ENCODE measurements at places on chromosomes 4 and X.

DNA sequence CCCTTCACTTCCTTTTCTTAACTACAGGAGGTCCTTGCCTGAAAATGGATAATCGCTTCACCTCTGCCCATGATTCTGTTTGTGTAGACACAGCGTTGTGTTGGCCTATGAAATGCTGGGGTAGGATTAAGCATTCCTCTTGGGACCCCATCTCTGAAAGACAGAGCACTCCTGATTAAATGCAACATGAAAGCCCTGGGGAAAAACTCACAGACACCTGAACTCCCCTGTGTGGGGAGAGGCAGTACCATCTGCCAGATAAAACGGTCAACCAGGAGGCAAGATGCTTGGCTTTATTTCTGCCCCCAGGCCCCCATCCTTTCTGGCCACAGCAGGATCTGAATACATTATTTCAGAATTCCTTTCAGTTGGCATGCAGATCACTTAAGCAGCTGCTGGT, 1.9 kb downstream of the LGI2 start:
- DNase-seq = no peak

- no peak for DNase-seq
These were observed 24.0 kb downstream of the AFM start for GRCh38 chr4:73505567-73505966.

DNA sequence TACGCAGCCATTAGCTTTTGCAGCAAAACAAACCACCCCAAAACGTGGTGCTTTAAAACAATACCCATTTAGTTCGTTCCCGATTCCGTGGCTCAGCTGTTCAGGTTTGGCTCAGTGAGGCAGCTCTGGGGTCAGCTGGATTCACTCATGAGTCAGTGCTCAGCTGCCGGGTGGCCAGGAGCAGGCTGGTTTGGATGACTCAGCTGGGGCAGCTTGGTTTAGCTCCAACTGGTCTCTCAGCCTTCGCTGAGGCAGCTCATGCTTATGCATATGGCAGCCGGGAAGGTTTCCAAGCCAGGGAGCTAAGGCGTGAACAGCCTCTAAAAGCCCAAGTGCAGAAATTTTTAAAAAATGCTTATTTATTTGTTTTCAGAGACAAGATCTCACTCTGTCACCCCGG, 13.3 kb upstream of the CD99 start:
- no peak for DNase-seq

DNA sequence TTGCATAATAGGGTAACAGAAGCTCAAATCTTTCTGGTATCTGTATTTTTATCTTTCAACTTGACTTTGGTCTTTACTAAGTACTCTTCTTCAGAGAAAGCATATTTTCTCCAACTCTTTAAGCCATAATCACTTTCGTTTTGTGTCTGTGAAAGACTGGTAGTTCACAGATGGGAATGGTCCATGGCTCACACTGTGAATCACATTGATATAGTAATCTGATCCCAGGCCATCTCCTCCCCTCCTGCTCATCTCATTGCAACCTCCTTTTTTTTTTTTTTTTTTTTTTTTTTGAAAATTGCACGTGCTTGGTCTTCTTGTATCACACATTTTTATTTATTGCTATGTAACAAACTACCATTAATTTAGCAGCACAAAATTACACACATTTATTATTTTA, 694.5 kb upstream of the SLIT2 start:
- DNase-seq = no peak

GRCh38 chr4:98967786-98968329, 27.7 kb upstream of the METAP1 start:
- DNase-seq = no peak

DNA sequence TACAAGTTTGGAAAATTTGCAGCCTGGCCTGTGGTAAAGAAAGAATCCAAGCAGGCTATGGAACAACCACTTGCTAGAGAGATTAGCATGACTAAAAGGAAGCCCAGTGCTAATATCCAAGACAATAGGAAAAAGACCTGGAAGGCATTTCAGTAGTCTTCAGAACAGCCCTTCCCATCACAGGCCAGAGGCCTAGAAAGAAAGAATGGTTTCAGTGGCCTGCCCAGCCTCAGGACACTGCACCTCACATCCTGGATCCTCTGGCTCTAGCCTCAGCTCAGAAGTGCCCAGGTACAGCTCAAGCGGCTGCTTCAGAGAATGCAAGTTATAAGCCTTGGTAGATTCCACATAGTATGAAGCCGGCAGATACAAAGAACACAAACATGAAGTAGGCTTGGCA, 449.8 kb upstream of the AR start:
- no peak for DNase-seq

DNA sequence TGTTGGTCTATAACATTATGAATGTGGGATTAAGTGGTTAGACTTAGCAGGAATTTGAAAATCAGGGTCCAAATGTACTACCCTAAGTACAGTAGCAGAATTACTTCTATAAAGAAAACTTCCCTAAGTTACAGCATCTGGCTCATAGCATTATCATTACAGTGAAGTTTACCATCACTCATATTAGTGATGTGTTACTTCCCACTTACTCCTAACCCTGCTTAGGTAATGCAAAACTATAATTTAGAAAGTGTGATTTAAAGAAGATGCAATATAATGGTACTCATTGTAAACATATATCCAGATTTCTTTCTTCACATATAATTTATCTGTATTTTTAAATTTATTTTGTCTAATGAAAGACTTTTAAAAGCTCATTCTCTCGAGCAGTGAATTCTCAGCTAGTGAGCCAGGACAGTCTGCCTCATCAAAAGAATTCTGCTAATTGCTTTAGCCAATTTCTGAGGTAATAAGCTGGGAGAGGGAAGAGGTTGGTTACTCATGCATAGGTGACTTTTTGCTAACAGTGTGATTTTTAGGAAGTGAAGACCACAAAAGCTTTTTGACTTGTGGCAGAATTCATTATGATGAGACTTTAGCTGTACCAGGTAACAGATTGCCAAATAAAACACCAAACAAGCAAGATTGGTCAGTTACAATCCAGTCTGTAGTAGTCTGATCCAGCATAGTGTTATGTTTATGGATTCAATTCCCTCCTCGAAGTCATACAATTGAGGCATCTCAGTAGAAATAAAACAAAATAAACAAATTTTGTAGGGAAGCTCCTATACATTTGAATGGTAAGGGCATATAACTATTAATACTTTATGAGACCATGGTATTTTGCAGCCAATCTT, 21.0 kb downstream of the PLS3 start:
- DNase-seq = no peak

DNA sequence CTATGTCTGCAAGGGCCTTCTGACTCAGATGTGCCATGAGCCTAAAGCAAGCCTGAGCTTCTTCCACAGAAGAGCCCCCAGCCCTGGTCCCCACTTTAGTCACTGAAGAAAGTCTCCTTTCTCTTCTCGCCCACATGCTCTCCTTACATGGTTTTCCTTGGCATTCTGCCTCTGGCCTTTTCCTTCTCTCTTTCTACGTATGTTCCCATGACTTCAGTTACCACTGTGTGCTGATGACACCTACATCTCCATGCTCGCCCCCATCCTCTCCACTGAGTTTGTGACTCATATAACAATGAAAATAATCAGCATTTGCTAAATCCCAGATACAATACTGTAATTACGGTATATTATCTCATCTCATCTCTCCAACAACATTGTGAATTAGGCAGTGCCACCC, 149.3 kb downstream of the AMMECR1 start:
- no peak for DNase-seq

DNA sequence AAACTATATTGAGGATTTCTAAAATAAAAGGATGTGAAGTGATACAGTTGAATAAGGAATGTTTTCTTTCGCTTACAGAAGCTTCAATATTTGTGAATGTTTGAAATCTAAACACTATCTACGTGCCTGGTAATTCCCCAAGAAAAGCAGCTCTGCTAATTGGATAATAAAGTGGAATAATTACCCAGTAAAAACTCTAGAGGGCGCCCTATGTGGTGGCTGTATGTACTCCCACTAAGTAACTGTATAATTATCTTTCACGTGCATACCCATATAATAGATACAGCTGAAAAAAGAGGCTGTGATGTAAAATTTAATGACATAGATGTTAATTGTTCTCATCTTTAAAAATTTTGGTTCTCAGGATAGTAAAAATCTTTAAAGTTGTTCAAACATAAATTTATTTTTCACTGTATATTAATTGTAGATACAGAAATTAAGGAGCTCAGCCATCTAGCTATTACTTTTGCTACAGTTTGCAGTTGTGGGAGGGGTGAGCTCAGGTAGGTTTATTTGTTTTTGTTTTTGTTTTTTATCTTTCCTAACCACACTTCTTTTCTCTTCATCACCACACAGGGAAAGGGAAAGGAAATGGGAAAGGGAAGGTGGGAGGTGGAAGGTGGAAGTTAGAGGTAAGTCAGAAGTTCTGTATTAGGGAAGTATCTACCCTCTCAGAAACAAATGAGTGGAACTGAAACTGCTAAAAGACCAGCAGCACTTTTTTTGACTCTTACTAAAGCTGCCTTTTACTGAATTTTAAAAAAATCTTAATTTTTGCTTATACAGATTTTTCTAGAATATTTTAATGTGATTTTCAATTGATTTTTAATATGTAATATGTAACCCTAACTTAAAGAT, 151.7 kb upstream of the RPS6KA6 start:
- DNase-seq = no peak

- no peak for DNase-seq
These were observed 204.5 kb downstream of the FMR1NB start for GRCh38 chrX:148185631-148186030.

- no peak for DNase-seq
These were observed 8.0 kb upstream of the ANXA3 start for GRCh38 chr4:78543424-78544125.

DNA sequence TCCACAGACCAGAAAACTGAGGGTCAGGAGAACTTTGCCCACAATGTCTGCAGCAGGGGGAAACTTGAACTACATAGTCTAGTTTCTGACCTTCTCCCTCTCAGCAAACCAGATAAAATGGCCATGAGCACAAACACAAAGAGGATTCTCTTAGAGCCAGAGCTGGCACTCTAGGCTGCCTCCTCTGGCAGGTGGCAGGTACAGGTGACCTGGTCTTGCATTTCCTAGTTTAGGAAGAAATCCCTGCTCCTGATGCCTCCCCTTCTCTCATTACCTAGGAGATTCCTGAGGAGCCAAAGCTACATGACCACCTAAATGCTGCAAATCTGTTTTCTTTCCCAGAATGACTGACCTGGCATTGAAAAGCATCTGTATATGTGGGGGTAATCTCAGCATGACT, 45.1 kb downstream of the ARHGEF9 start:
- DNase-seq = no peak

DNA sequence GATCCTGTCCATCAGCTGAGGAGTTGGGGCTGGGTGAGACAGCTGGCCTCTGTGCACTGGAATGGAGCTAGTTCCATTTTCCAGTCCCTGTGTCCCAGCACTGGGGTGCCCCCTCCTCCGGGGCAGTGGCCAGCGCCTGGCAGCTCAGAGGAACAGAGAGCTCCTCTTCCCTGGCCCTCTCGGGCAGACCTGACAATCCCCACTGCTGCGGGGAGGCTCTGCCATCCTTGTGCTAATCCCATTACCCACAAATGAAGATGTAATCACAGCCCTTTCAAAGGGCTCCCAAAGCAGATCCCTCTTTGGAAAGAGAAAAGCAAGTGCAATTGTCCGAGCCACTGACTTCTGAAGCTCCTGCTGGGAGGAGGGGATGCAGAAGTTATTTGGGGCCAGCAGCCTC, 75.1 kb upstream of the MSX1 start:
- DNase-seq = no peak

DNA sequence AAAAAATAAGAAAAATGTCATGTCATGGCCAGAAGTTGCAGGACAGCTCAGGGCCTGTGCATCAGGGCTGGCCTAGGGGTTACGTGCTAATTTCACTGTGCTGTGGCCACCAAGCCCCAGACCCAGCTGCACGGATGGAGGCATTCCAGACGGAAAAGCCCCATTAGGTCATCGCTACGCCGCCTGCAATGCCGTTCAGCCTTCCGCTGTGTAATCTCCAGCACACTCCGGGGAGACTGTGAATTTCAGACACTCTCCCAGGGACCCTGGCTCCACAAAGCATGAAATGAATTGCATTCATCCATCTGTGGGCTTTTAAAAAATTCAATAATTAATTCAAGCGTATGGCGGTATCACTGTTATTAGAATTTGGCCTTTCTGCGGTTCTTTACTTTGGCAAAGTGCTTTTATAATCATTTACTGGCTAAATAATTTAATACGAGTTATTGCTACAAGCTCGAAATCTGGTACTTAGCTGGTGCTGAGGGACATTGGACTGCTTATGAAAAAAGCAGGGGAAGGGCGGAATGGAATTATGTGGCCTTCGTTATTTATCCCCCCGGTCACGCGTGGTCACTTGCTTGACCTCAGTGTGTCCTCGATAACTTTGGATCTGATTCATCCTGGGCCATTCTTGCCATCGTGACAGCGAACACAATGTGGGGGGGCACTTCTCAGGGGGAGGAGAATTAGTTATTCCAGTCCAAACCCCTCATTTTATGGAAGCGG, 9.0 kb upstream of the NSG1 start:
- no peak for DNase-seq

DNA sequence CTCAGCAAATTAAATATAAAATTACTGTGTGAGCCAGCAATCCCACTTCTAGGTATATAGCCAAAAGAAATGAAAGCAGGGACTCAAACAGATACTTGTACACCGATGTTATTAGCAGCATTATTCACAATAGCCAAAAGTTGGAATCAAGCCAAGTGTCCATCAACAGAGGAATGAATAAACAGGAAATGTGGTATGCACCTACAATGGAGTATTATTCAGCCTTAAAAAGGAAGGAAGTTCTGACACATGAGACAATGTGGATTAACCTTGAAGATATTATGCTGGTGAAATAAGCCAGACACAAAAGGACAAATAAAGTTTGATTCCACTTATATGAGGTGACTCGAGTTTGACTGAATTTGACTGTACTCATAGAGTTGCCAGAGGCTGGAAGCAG, 108.3 kb upstream of the DUSP21 start:
- DNase-seq = no peak

GRCh38 chrX:154802947-154803346, 2.3 kb downstream of the MPP1 start:
- DNase-seq = no peak

DNA sequence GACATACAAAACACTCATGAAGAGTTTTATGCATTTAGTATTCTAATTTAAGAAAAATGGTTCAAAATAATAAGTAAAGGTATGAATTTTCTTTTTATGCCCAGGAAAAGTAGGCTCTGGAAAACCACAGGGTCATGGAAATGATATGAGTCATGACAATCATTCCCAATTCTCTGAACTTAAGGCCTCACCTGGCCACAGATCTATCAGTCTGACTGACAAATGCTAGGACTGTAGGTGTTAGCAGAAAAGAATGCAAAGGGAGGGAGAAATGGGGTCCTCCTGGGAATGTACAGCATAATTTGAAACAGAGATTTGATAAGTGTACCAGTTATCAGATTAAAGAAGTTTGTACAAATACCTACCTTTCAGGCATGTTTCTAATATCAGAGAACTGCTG, 270.5 kb upstream of the ARSJ start:
- no peak for DNase-seq

DNA sequence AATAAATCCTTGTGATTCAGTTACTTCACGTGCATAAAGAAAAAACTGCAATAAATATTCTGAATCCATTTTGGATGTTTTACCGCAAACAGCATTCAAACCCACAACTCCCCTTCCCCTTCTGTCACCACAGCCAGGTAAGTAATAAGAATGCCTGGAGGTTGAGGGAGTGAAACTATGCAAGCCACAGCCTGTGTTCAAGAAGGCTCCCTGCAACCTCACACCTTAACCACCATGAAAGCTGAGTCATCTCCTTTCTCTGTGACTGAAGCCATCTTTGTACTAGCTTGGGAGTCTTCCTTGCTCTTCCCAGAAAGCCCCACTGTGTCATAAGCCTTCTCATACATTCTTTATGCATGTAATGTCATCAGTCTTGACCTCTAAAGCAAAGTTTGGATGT, 297.0 kb upstream of the PUDP start:
- no peak for DNase-seq

GRCh38 chrX:74835566-74835965, 89.7 kb downstream of the NEXMIF start:
- DNase-seq = no peak

All from GM12891 (cell line).